Lung microvascular endothelial cell (primary cell): ENCODE measurements at places on chromosomes 7 and 10.

GRCh38 chr7:151277631-151278030 is 29.1 kb upstream of the SMARCD3 start:
- DNase-seq: no peak

DNA sequence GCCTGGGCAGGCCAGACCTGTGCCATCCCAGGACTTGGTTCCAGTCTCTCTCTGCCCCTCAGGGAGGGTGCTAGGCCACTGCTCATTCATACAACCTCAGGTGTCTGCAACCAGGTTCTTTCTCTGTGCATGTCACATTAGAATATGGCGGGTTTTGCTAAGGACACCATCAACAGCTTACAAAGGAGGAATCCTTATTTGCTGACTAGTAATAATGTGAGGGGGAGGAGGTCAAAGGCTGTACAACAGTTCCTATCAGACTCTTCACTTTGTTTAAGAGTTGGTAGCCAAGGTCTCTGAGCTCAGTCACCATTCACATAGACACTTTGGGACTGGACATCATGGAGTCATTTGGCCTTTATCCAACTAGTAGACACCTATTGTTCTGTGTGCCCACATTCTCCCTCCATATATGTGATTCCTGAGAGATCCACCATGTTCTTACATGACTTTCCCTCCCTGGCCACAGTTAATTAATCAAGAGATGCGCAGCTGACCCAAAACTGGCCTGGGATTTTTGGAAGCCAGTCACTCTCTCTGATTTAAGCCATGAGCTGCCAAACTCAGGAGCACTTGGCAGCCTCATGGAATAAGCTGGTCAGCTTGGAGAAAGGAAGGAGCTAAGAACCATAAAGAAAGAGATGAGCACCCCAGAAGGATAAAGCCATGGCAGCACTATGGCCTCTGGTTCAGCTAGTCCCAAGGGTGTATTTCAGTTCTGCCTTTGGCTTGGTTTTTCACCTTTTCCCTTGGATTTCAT is 51.2 kb downstream of the DPCD start:
- DNase-seq: no peak

- no peak for DNase-seq
These were observed 266.6 kb downstream of the DNAJB9 start for GRCh38 chr7:108836256-108836655.

DNA sequence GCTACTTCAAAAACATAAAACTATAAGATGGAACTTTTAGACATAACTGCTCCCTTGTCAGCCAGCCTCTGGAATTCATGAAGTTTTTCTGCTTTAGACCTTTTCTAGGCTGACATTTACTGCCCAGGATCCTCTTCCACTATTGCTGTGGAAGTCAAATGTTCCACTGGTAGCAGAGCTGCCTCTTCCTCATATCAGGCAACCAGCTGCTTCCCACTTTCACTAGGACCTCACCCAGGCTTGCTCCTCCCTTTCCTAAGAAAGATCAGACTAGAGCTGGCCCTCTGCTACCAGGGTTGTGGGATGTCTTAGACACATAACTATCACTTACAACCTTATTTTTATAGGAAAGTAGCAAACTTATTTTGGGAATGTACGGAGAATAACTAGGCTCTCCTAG is 121.5 kb downstream of the CTTNBP2 start:
- no peak for DNase-seq

GRCh38 chr7:101542527-101543241 is 86.4 kb downstream of the MYL10 start:
- DNase-seq: peak; percentile 46

- DNase-seq: peak; percentile 22
These were observed 17.3 kb upstream of the CSGALNACT2 start for GRCh38 chr10:43120929-43121314.

- DNase-seq: no peak
These were observed 36.0 kb downstream of the KLF6 start for GRCh38 chr10:3749011-3749410.

DNA sequence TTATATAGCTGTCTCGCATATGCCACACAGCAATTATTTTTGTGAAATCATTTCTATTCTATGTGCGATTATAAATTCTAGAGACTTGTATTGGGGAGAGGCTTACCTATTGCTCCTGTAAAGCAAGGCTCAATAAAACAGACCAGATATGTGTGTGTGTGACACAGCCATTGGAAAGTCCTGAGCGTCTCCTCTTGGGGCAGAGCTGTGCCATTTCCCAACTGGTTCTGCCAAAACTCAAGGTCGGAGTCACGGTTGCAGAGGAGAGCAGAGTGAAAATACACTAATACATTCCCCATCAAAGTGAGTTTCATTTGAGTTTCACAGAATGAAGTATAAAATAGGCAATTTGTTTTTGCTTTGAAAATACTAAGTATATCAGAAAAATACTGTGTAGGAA is 567.4 kb upstream of the FZD8 start:
- no peak for DNase-seq

DNA sequence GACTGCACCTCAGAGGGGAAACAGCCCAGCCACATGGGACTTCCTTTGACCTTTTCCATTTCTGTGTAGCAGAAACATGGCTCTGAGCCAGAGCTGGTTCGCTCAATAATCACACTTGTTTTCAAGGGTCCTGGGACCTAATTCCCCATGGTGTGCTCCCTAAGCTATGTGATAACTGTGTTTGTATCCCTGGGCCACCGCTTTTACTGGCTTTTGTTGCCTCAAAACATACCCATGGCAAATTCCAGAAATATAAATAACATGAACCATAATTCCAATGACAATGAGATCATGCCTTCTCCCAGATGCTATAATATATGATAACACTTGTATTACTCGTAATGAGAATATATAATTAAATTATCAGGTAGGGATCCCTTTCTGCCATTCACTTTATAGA is 196.4 kb downstream of the GFRA1 start:
- no peak for DNase-seq

DNA sequence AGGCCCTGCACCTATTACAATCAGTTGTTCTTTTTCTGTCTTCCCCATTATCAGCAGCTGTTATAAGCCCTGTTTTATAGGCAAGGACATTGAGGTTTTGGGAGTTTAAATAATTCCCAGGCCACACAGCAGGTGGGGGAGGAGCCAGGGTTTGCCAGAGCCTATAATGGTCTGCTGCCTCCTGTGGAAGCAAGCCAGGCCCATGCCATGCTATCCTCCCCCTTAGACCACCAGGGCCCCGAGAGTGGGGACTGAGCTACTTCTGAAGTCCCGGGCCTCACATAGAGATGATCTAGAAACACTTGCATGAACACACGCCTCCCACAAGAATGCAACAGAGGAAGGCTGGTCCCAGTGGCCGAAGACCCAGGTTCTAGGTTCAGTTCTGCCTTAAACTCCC is 141.7 kb downstream of the SH3PXD2A start:
- no peak for DNase-seq

DNA sequence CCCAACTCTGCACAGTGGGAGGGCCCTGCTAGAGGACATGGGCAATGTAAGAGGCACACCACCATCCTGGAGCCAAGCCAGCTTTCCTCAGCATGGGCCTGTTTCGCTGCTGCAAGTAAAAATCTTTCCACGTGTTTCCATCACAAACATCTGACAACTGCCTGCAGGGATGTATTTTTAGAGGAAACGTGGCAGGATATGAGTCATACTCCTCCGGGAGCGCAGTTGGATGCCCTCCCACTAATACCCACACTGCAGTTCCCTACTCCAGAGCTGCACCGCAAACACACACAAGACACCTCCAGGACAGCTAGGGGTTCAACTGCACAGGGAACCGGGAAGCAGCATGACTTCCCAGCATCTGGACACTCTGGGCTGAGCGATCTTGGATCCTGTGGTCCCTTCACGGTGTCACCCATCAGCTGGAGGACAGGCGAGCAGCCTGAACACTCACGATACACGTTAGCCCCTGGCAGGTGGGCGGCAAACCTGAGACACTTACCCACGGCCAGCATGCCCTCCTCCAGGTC is 26.1 kb downstream of the PLAC9 start:
- peak; percentile 98 for DNase-seq
